ENCODE measurements at places on chromosomes 3 and 15.
A peak's percentile ranks its signal among the peaks of the same experiment; 100 is the strongest.

DNA sequence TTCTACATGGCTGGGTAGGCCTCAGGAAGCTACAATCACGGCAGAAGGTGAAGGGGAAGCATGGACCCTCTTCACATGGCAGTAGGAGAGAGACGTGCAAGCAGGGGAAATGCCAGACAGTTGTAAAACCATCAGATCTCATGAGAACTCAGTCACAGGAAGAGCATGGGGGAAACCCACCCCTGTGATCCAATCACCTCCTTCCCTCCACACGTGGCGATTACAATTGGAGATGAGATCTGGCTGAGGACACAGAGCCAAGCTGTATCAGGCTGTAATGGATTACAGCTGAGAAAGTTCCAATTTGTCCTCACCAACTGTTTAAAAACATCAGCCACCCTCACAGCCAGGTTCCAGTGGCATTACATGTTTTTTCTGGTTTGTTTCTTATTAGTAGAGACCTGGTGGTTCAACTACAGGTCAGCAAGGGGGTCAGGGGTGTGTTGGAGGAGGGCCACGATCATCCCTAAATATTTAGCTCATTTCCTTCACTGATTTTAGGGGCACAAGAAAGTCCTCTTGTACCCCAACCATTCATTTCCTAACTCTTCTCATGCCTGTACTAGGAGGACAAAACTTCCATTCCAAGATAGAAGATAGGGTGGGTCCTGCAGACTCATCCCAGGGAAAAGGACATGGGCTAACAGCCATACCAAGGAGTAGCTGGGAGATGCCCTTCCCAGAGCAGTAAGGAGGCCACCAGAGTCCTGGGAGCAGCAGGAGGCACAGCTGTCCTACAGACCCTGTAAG is 54.4 kb downstream of the ANXA2 start:
- DNase-seq: no peak

DNA sequence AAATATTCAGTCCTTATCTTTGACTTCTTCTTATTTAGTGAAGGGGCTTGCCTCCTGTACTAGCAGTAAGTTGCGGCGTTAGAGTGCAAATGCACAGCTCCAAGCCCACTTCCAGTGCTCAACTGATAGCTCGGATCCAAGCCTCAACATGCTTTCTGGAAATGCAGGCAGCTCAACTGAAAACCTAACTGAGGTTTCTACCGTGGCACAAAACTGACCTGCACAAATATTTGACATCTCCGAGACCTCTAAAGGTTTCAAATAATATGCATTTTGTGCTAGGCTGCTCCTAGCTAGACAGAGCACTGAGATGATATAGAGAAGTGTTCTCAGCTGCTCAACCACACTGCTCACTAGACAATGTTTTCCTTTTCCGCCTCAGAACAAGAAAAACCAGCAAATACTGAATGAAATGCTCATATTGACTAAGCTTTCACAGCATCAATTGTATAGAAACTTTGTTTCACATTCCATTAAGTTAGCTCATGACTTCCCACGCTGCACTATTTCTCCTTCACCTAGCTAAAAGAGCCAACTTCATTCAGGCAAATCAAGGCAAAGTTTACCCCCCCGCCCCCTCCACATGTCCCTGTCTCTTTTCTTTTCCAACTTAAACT is 822 bp downstream of the ZNF385D start:
- DNase-seq: no peak

GRCh38 chr3:63042833-63043232 is 167.6 kb upstream of the CADPS start:
- no peak for DNase-seq

DNA sequence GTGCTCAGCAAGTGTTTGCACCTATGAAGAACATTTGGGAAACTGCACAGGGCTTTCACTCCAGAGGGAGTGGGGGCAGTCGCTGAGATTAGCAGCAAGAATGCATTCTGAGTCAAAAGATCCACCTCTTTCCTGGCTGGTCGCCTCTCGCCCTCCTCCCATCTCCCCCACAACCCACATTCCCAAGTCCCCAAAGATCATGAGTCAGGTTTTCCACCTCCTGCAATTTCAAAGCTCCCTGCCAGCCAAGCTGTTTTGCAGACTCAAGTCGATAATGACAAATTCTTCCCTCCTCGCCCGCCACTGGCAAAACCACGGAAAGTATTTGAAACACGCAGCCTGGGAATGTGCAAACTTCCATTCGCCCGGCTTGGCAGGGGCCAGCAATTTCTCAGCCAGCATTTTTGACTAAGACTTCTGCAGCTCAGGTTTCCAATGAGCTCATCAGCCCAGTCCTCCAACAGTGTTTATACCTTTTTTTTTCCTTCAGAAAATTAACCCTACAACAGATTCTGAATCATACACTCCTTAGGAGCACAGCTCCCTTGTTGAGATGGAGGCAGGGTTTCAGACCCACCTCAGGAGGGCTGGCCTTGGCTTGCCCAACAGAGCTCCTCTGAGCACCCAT is 181.4 kb downstream of the SMAD6 start:
- DNase-seq: no peak

GRCh38 chr3:31521468-31521867 is 11.3 kb upstream of the STT3B start:
- no peak for DNase-seq

DNA sequence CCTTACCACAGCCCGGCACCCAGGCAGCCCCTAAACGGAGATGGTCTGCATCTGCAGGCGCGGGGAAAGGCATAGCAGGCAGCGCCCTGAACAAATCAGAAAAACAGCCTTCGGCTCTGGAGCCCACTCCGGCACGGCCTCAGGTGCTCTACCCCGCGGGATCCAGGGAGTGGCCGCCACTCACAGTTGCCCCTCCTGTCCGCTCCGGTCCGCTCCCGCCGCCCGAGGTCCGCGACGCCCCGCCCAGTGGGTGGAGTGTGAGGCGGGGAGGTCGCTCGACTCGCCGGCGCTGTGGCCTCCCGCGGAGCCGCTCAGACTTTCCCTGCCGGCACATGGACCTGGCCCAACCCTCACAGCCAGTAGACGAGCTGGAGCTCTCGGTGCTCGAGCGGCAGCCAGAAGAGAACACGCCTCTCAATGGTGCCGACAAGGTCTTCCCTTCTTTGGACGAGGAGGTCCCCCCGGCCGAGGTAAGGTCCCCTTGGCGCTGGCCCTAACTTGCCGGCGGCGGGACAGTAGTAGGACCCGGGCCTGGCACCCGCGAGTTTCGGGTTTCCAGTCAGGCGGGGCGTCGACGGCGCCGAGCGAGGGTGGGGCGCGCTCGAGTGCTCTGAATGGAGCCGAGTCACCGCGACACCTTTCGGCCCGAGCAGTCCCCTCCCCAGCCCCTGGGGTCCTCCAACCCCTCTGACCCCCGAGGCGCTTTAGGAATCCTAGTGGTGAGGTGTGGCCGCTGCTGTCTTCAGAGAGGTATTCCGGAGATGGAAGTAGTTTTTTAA is at the start of gene C3orf52:
C3orf52 (plus strand) TSS at position 314 of the 779 bp plus-strand sequence; CDS start at position 333, 19 bp downstream.
- DNase-seq: peak; percentile 66

GRCh38 chr3:143612541-143612940 is 235.7 kb downstream of the SLC9A9 start:
- no peak for DNase-seq

GRCh38 chr3:27943106-27943505 is 221.0 kb upstream of the EOMES start:
- DNase-seq: peak; percentile 17

DNA sequence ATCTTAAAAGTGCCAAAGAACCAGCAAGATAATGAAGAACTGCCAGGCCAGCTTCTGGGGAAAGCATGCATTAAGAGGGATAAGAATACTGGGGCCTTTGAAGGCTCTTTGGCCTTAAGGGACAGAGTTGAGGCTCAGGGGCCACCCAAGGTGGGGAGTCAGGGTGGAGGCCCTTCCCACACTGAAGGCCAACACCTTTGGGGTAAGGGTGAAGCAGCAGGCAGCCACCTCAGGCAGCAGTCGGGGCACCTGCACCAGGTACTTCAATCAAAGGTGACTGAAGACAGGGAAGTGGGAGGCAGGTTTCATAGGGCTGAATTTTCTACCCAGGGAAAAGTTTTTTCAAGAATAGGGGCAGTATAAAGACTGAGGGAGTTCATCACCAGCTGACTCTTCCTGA is 87.7 kb upstream of the KLF13 start:
- no peak for DNase-seq

DNA sequence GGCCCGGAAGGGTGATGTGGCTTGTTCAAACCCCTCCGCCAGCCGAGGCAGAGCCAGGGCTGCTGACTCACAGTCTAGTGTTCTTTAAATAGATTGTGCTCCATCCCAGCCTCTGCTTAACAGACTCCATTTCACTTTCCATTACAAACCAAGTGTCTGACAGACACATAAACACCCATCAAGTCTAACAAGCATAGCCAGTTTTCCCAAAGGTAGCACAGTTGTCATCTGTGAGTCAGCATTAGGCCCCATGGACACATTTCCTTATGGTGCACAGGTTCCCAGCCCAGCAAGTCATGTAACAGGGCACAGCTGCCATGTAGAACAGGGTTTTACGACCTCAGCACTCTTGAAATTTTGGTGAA is 109.9 kb upstream of the RAP2B start:
- no peak for DNase-seq

- DNase-seq: no peak
These were observed 25.6 kb upstream of the GOLGA6L2 start for GRCh38 chr15:23472678-23473077.

GRCh38 chr3:52029053-52029452 is 27.3 kb downstream of the DUSP7 start:
- DNase-seq: no peak

GRCh38 chr3:188583341-188584161 is 429.6 kb downstream of the LPP start:
- DNase-seq: no peak

- no peak for DNase-seq
These were observed 675.4 kb upstream of the SGO1 start for GRCh38 chr3:20861454-20861853.

- DNase-seq: no peak
These were observed 146.3 kb upstream of the CTDSPL start for GRCh38 chr3:37715358-37715757.

DNA sequence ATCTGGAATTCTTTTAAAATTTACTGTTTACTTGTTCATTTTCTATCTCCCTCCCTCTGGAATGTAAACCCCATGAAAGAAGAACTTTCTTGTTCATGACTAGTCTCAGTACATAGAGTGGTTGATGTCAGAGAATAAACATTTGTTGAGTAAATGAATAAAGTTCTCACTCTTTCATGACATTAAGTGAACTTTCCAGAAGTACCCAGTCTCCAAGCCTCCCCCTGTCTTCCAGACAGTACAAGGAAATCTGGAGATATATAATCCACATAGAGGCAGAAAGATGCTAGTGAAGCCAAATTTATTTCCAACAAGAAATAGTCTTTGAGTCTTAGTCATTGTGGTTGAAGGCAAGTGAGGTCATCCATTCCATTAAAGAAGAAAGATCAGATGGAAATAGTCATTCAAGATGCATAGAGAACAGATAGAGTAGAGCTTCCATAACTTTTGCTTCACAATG is 71.5 kb upstream of the GALNT15 start:
- DNase-seq: no peak

Data from CD4-positive, alpha-beta T cell treated with Interferon alpha-2 for 1 hour (primary cell).